ENCODE measurements at places on chromosomes 6 and 20. TPM values are rescaled to one million over a fixed set of nuclear protein-coding genes. Genes with fewer than 3 reads are reported as not detected.

- H3K4me3 ChIP-seq = no peak overlapping the region
- no peak for DNase-seq
- H3K36me3 ChIP-seq = no peaks in the 10 kb centered on the region
- H3K4me1 ChIP-seq = peaks cover under 1% of the 10 kb centered on the region
Observed at GRCh38 chr20:50724851-50725723, 6.3 kb upstream of the PARD6B start.

DNA sequence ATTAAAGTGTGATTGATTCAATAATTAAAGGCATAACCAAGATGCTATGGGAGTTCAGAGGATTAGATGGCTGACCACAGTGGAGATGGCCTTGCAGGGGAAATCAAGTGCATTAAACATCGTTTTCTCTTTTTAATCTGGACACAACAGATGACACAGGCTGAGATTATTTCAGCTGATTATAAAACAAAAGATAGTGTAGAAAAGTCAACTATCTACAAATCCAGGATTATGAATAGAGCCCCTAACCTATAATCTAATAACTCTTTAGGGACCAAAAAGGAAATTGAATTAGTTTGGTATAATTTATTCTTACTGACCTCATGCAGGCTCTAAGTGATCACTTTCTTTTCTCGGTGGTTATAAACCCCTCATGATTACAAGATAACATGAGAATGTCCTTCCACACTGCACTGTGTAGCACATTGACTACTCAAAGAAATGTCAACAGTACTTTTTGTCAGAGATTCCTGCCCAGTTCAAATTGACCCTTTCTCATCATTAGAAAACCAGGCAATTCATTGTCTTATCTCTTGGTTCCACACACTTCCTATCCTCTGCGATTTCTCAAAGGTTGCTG lies 122.1 kb downstream of the PKHD1 start:
- DNase-seq = no peak
- no peak overlapping the region for H3K27ac ChIP-seq
- H3K4me1 ChIP-seq = no peaks in the 10 kb centered on the region
- H3K36me3 ChIP-seq = no peaks in the 10 kb centered on the region
- no peak overlapping the region for H3K4me3 ChIP-seq

DNA sequence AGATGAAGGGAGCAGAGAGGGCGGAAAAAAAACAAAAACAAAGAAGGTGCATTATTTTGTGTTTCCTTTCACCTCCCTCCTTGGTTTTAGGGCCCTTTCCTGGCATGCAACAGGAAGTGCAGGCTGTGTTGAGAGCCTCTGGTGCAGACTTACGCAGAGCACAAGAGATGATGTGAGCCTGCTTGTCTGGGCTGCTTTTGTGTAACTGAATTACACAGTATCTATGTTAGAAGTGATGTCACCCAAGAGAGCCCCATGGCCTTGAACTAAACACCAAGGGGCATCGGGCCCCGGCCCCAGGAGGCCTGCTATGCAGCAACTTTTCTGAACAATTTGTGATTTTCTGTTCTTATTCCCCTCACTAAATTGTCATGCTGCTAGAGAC lies 25.5 kb downstream of the GNAS start:
- peak overlapping the region; percentile 8 for H3K4me3 ChIP-seq
- peak overlapping the region; percentile 87 for H3K27ac ChIP-seq
- peak; percentile 65 for DNase-seq
- H3K27me3 ChIP-seq = no peaks in the 10 kb centered on the region
- peaks cover 41% of the 10 kb centered on the region for H3K4me1 ChIP-seq
- H3K36me3 ChIP-seq = no peaks in the 10 kb centered on the region

DNA sequence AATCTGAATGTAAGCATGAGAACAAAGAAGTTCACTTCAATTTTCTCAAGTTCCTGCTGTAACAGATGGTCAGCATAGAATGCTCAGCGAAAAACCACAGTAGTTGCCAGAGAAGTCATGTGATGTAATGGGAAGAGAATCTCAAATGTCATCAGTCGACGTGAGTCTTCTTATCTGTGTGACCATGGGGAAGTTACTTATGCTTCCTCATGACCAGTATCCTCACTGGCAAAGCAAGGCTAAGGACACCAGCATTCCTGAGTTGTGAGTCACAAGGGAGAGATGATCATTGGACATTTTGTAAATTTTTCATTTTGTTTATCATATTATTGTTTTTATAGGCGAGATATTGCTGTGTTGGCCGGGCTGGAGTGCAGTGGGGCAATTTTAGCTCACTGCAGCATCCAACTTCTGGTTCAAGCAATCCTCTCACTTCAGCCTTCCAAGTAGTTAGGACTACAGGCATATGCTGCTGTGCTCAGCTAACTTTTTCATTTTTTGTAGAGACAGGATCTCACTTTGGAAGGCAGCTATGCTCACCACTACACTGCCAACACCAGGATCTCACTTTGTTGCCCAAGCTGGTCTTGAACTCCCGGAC lies 21.9 kb downstream of the SGK1 start:
- H3K36me3 ChIP-seq = no peaks in the 10 kb centered on the region
- DNase-seq = no peak
- H3K27me3 ChIP-seq = no peaks in the 10 kb centered on the region

DNA sequence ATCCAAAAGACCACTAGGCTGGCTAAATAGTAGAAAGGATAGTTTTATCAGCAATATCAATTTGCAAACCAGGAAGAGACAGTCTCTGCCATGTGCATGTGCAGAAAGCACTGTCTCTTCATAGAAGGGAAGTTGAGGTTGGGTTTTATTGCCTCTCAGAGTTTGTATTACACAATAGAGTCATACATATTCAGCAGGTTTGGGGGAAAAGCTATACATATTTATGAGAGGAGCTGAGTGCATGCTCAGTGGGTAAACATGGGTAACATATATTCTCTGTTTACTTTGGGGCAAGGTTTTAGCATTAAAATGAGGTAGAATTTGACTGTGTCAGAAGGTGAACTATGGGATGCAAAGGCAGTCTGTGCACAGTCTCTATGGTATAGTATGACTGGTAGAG lies 14.9 kb downstream of the TMEM170B start:
- no peak overlapping the region for H3K27ac ChIP-seq
- DNase-seq = no peak
- H3K27me3 ChIP-seq = peaks cover 2% of the 10 kb centered on the region

DNA sequence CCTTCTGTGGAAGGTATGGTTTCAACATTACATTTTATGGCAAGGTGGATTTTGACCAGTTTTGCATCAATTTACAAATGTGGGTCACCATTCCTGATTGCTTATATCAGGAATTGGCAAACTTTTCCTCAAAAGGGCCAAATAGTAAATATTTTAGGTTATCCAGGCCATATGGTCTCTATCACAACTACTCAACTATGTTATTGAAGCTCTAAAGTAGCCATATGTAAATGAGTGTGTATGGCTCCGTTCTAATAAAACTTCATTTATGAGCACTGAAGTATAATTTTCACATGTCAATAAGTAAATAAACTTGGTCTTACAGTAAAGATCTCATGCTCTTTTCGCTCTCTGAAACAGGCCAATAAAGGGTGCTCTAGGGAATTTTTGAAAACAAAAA lies 362.7 kb upstream of the SASH1 start:
- H3K36me3 ChIP-seq = no peaks in the 10 kb centered on the region
- H3K27me3 ChIP-seq = no peaks in the 10 kb centered on the region
- no peak for DNase-seq
- H3K4me1 ChIP-seq = no peaks in the 10 kb centered on the region
- H3K27ac ChIP-seq = no peak overlapping the region

DNA sequence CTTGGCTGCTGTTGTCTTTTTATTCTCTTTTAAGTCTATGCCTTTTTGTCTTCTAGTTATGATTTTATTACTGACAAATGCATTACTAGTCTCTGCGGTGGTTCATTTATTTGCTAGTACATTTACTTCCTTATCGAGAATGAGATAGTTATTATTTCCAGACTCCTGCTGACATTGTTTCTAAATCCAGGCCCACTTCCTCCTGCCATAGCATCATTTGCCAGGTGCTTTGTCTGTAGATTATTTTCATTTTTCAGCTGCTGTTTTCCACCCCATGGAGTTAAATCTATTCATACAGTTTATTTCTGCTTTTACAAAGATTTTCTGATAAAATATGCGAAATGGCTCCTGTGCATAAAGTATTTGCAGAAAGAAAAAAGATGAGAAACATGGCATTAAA lies 459.7 kb downstream of the MMUT start:
- no peaks in the 10 kb centered on the region for H3K36me3 ChIP-seq
- no peaks in the 10 kb centered on the region for H3K4me1 ChIP-seq
- no peaks in the 10 kb centered on the region for H3K27me3 ChIP-seq
- H3K27ac ChIP-seq = no peak overlapping the region
- DNase-seq = no peak
- no peak overlapping the region for H3K4me3 ChIP-seq

- peak; percentile 16 for DNase-seq
- peaks cover 10% of the 10 kb centered on the region for H3K36me3 ChIP-seq
- no peak overlapping the region for H3K4me3 ChIP-seq
- no peaks in the 10 kb centered on the region for H3K27me3 ChIP-seq
Observed at GRCh38 chr6:13453771-13454251, 33.6 kb downstream of the GFOD1 start.

- peak; percentile 67 for DNase-seq
- H3K27ac ChIP-seq = no peak overlapping the region
- H3K4me1 ChIP-seq = no peaks in the 10 kb centered on the region
- H3K27me3 ChIP-seq = peaks cover 8% of the 10 kb centered on the region
- H3K4me3 ChIP-seq = no peak overlapping the region
- H3K36me3 ChIP-seq = no peaks in the 10 kb centered on the region
Observed at GRCh38 chr20:33291830-33292355, 8.9 kb downstream of the BPIFB1 start.

DNA sequence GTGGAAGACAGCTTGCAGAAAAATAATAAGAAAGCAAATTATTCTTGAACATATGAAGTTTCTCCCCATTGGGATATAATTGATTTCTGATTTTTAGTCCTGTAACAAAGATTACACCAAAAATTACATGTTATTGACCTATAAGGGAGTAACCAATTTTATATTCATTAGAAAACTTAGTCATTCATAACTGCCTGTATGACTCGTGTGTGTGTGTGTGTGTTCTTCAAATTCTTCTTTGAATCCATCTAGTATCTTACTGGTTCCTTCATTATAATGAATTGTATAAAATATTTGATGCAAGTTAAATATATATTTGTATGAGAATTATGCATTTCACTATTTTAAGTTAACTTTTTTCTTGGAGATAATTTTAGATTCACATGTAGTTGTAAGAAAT lies 310.4 kb downstream of the HAO1 start:
- H3K27ac ChIP-seq = no peak overlapping the region
- no peak for DNase-seq
- no peaks in the 10 kb centered on the region for H3K36me3 ChIP-seq
- H3K4me1 ChIP-seq = no peaks in the 10 kb centered on the region
- no peaks in the 10 kb centered on the region for H3K27me3 ChIP-seq
- no peak overlapping the region for H3K4me3 ChIP-seq

DNA sequence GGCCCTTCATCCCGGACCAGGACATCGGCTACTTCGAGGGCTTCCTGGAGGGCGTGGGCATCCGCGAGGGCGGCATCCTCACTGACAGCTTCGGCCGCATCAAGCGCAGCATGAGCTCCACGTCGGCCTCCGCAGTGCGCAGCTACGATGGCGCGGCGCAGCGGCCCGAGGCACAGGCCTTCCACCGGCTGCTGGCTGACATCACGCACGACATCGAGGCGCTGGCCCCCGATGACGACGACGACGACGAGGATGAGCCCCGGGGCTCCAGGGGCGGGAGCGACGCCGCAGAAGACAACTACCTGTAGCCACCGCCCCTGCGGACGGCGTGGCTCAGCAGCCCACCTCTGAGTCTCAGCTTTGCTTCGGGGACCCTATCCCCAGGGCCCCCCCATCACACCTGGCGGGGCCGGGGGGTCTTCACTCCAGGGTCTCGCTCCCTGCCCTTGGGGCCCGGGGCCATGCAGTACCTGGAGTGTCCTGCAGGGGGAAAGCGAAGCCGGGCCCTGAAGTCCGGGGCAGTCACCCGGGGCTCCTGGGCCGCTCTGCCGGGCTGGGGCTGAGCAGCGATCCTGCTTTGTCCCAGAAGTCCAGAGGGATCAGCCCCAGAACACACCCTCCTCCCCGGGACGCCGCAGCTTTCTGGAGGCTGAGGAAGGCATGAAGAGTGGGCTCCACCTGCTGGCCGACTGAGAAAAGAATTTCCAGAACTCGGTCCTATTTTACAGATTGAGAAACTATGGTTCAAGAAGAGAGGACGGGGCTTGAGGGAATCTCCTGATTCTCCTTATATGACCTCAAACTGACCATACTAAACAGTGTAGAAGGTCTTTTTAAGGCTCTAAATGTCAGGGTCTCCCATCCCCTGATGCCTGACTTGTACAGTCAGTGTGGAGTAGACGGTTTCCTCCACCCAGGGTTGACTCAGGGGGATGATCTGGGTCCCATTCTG lies 20.8 kb upstream of the HCK start:
- peak; percentile 60 for DNase-seq
- H3K4me3 ChIP-seq = no peak overlapping the region
- no peaks in the 10 kb centered on the region for H3K36me3 ChIP-seq

- H3K36me3 ChIP-seq = peaks cover 2% of the 10 kb centered on the region
- peaks cover 50% of the 10 kb centered on the region for H3K27me3 ChIP-seq
- H3K27ac ChIP-seq = no peak overlapping the region
- no peak overlapping the region for H3K4me3 ChIP-seq
- peaks cover 22% of the 10 kb centered on the region for H3K4me1 ChIP-seq
- DNase-seq = no peak
Observed at GRCh38 chr6:170286934-170287265, 4.0 kb downstream of the DLL1 start.

- DNase-seq = no peak
Observed at GRCh38 chr6:4910037-4910760, 93.6 kb downstream of the RPP40 start.

DNA sequence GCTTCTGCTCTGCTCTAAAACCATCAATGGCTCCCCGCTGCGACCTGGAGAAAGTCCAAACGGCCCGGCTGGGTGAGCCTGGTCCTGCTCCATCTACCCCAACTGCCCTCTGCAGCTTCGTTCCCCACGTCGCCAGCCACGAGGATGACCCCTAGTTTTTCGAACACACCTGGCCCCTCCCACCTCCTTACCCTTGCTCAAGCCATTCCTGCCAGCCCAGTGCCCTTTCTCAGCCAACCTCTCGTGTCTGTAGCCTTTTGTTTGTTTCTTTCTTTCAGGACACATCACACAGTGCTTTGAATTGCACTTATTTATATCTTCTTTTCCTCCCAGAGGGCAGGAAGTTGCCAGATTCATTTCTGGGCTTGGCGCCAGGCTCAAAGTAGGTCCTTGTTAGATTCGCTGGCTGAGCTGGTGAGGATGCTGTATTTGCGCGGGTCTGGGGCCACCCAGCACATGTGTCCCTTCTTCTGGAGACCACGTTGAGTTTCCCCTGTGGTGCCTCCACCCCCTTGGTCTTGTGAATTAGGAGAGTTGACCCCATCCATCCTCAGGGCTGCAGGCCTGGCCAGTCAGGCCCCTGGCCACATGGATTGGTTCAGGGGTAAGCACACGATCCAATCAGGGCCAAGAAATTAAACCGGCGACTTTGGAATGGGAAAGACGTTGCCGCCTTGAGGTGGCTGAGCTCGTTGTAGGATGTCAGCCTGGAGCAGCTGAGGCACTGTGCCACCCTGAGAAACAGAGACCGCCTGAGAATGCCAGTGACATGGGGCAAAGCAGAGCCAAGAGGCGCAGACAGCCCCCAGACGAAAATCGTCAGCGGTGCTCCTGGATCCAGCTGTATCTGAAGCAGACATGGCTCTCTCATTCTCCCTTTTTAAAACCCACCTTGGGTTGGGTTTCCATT lies 156.0 kb downstream of the CEBPB start:
- H3K36me3 ChIP-seq = no peaks in the 10 kb centered on the region
- peak overlapping the region; percentile 65 for H3K27ac ChIP-seq
- peak overlapping the region; percentile 24 for H3K4me3 ChIP-seq
- peak; percentile 30 for DNase-seq

Gene THEMIS
- total RNA-seq = 101 TPM

Gene CDH4
- total RNA-seq = not detected

Gene TAAR6
- not detected for total RNA-seq

Gene TLDC2
- total RNA-seq = not detected

Gene ADGRF1
- total RNA-seq = not detected

Measured in activated CD4-positive, alpha-beta T cell treated with anti-CD3 and anti-CD28 coated beads, Interleukin-2, amount 10 ng/mL, durations not matched to agents 7 days and 5 days (primary cell).